ENCODE measurements at places on chromosomes 5 and 9. TPM values are rescaled to one million over a fixed set of nuclear protein-coding genes. Genes with fewer than 3 reads are reported as not detected.

Gene SV2C
- total RNA-seq: not detected

DNA sequence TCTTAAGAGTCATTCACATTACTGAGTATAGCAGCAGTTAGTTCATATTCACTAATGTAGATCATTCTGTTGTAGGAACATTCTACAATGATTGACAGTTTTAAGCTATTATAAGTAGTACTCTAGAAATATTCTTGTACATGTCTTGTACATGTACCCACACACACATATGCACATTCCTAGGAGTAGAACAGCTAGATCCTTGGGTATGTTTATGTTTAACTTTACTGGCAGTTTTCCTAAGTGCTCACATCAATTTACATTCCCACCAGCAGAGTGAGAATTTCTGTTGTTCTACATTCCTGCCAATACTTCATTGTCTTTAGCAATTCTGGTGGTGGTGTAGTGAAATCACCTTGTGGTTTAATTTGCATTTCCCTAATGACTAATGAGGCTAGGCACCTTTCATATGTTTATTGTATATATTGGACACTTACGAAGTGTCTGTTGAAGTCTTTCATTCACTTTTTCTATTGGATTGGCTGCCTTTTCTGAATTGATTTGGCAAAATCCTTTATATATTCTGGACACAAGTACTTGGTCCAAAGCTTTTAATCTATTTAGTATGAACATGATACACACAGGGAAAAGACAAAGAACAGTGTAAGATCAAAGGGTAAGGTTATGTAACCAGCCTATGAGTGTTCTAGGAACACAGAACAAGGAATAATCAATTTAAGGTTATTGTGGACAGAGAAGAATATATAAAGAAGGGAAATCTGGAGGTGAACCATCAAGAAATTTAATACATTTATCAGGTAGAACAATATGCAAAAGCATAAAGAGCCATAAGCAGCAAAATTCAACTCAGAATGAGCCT, 95.6 kb downstream of the MLLT3 start:
- H3K4me1 ChIP-seq: peaks cover 9% of the 10 kb centered on the region
- H3K27ac ChIP-seq: no peak overlapping the region
- no peaks in the 10 kb centered on the region for H3K27me3 ChIP-seq
- no peak for DNase-seq
- H3K4me3 ChIP-seq: no peak overlapping the region
- no peaks in the 10 kb centered on the region for H3K36me3 ChIP-seq

- H3K4me3 ChIP-seq: no peak overlapping the region
- no peaks in the 10 kb centered on the region for H3K4me1 ChIP-seq
- no peaks in the 10 kb centered on the region for H3K27me3 ChIP-seq
- no peaks in the 10 kb centered on the region for H3K36me3 ChIP-seq
Measured at GRCh38 chr5:173812811-173813550, 75.2 kb upstream of the CPEB4 start.

DNA sequence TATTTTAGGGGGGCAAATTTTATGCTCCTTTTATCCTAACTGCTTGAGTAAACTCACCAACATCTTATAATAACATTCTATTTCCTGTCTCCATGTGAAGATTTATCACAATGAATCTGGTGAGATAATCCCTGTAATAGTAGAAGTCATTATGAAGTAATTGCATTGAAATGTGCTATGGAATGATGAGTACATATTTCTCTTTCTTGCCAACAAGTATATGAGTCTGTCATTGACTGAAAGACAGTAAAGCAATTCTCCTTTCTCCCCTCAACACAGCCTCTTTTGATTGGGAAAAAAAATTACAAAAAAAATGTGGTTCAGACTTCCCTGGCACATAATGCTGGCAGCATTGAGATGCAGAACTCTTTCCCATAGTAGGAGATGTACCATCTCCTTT, 459.2 kb upstream of the RGMB start:
- no peak overlapping the region for H3K27ac ChIP-seq
- H3K4me1 ChIP-seq: no peaks in the 10 kb centered on the region
- DNase-seq: no peak
- H3K27me3 ChIP-seq: no peaks in the 10 kb centered on the region
- no peak overlapping the region for H3K4me3 ChIP-seq

Data from Caco-2 (cell line).